Activated effector memory CD4-positive, alpha-beta T cell treated with Interleukin-2 at 50 U/mL for 16 hours (primary cell): ENCODE measurements at places on chromosomes 3 and 15.

DNA sequence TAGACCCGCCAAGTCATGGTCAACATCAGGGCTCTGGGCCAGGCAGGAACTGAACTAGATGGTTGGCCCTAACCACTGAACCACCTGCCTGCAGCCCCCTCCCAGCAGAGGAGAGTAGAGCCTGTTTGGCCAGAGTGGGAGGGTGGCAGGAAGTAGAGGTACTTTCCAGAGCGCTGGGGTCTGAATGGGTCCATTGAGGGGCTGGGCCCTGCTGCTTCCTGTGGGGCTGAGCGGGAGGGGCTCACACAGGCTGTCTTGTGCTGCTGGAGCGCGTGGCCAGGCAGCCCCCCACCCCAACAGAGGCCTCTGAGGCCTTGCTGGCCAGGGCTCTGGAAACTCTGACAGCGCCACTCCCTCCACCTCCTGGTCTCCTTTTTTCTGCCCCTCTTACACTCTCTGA lies 17.4 kb downstream of the CSPG4 start:
- DNase-seq: no peak

DNA sequence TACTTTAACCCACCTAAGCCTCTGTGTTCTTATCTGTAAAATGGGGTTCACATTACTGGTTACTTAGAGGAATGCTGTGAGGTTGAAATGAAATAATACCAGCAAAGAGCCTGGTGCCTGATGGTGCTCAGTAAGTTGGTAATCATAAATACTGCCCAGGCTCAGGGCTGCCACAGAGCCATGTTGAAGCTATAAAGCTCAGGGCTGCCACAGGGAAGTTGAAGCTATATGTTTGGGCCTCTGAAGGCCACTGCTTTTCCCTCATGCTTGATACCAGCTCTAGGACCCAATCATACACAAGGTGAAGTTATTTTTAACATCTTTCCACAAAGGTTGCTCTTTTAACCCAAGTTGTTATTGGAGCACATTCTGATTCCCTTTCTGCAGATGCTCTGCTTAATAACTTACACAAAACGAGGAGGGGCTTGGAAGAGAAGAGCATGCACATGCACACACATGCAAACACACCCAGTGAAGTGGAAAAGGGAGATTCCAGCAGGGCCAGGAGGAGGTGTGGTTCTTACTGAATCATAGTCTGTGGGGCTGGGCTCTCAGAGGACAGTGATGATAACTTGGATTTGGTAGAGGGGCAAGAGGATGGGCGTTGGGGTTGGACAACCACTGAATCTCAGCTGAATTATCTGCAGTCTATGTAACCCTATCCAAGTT lies 17.4 kb downstream of the PARP14 start:
- no peak for DNase-seq

DNA sequence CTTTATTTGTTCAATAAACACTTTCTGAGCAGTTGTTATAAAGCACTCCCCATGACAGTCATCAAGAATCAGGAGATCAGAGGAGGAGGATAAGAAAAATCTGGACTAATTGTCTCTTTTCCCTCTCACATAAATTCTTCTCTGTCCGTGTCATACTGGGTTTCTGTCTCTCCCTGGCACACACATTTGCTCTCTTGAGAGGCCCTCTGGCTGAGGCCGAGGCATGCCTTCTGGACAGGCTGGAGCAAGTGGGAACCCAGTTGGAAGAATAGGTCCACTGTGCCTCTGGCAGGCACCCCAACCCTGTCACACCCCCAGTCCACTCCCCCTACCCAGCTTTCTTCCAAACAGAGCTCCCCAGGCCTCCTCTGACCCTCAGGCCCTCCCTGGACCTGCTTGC lies 315.8 kb downstream of the UACA start:
- no peak for DNase-seq

DNA sequence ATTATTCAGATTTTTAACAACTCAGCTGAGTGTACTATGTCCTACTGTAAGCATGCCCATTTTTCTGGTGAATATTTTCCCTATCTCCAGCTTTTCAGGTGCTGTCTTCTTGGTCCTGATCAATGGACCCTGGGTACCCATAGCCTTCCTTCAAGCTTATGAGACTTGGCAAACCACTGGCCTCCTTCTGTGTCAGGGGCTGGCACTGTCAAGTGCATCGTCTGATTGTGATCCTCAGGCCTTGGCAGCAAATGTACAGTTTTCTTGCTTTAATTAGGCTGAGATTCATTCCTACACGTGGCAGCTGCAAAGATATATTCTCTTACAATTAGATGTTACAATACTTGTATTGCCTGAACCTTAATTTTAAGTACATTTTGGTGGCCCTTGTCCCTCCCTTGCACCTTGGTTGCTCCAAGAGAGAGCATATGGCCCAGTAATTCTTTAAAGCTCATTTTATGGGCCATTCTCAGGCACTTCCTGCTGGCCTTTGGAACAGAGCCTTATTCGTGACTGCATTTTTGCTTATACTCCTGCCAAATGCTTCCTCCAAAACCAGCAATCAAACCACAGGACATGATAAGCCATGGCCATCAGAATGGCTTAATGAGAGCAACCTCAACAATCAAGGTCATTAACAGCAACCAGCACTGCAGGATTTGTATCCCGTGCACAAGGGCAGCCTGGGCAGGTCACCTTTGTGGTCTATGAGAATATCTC lies 179.9 kb downstream of the CNTN6 start:
- no peak for DNase-seq

DNA sequence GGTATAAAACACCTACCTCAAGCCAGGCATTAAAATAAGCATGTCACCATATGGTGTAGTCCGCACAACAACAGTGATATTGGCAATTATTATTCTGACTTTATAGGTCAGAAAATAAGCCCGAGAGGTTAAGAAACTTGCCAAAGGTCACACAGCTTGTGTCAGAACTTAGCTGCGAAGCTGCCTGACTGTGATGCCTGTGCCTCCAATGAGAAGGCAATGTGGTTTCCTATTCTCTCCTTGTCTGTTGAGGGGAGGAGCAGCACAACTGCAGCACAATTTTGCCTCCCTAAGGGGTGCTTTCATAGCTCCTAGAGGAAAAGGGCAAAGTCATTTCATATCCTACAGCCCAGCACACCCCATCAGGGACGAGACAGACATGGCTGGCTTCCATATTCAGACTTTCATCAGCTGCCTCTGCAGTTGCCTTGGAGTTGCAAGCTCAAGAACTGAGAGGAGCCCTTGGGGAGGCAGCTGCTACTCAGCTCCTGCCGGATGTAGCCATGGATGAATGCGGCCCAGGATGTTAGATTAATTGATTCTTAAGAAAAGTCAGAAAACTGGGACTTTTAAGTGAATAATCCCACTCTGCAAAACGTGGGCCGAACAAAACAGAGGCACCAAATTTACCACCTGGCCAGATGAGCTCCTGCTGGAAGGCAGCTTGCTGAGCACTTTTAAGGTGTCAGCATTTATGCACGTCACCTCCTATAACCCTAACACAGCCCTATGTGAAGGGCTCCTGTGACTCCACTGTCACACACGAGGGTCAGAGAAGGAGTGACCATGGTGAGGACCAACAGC lies 38.5 kb downstream of the MYO5C start:
- DNase-seq: no peak

- DNase-seq: no peak
Observed at GRCh38 chr3:146928421-146929059, 323.4 kb upstream of the PLSCR5 start.

GRCh38 chr3:132464066-132464465 lies 46.8 kb downstream of the DNAJC13 start:
- DNase-seq: no peak

GRCh38 chr3:100561459-100562158 lies 47.8 kb upstream of the ADGRG7 start:
- DNase-seq: no peak

DNA sequence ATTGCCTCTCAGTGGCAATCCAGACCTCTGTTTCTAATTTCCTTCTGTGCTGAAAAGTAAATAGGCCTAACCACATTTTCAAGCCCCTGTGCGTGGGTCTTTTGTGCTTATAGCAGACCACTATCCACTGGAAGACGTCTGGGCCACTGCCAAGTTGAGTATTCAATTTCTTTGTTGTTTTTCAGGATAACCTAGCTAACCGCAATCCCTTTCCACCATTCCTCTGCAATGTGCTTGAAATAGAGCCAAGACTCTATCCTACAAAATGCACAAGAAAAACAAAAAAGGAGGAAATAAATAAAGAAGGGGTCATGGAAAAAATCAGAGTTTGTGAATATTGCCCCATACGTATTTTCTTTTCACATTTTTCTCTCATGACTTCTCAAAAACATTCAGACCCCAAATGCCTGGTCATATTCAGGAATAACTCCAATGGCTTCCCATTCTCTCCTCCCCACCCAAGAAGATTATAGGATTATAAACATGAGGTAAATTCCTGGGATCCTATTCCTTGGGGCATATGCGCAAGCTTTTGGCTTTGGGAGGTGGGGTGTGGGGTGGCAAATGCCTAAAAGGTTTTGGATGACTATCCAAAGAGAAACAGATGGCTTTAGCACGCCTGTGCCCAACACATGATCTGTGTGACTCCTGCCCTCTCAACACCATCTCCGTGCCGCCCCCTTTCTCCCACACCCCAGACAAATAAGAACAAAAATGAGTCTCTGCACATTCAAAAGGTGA lies 217.9 kb upstream of the THBS1 start:
- no peak for DNase-seq

- no peak for DNase-seq
Observed at GRCh38 chr3:45580112-45580765, 14.3 kb upstream of the LIMD1 start.
